NCI-H774 (cell line): ENCODE measurements at places on chromosomes 2 and 18.
A peak's percentile ranks its signal among the peaks of the same experiment; 100 is the strongest.

- no peak for DNase-seq
Observed at GRCh38 chr2:128799730-128800129, 481.1 kb upstream of the HS6ST1 start.

DNA sequence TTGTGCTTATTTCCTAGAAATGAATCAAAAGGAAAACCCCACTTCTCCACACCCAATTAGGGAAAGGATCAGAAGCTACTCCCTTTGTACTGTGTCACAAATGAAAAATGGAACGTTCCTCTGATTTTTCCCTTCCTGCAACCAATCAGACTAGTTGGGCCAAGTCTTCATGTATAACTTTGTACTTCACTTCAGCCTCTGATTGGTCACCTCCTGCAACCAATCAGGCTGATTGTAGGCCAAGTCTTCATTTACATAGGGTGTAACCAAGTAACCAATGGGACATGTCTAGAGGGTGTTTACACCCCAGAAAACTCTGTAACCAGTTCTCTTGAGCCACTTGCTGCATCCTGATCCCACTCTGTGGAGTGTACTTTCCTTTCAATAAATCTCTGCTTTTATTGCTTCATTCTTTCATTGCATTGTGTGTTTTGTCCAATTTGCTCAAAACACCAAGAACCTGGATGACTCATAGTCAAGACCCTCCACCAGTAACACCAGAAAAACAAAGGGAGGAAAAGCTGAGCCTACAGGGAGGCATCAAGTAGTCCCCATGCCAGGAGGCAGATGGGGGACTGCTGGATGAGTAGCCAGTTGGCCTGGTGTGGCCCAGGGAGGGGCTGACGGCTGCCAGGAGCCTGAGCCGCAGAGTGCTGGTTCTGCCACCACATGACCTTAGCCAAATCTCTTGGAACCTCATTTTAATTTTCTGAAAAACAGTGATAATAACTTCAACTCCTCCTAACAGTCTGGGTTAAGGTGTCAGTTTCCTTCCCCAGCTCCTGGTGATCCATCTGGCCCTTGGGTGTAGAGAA lies 46.1 kb downstream of the SOWAHC start:
- DNase-seq: no peak

- no peak for DNase-seq
Observed at GRCh38 chr18:36771245-36771644, 57.6 kb downstream of the TPGS2 start.

DNA sequence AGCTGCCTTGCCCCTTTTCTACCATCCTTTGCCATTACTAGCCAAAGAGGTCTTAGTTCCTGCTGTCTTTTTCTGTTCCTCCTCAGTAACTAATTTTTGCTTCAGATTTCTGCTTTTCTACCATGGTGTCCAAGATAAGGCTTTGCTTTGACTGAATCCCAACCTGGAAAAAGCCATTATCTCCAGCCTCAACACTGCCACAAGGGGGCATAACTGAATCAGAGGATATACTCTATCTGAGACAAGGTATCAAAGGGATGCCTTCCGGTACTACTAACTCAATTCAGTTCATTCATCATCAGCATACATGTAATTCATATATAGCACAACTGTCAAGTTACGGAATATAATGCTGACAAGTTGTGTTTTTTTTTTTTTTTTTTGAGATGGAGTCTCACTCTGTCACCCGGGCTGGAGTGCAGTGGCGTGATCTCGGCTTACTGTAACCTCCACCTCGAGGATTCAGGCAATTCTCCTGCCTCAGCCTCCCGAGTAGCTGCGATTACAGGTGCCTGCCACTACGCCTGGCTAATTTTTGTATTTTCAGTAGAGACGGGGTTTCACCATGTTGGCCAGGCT lies 11.4 kb downstream of the OSGEPL1 start:
- no peak for DNase-seq

GRCh38 chr2:79370976-79371538 lies 141.8 kb upstream of the CTNNA2 start:
- DNase-seq: no peak

GRCh38 chr18:21853775-21854552 lies 113.4 kb downstream of the MIB1 start:
- no peak for DNase-seq

GRCh38 chr2:174198846-174199564 lies 49.3 kb downstream of the OLA1 start:
- no peak for DNase-seq

GRCh38 chr2:73205611-73206010 lies 3.2 kb downstream of the NOTO start:
- DNase-seq: no peak

- no peak for DNase-seq
Observed at GRCh38 chr2:230908092-230908594, 16.9 kb downstream of the GPR55 start.

DNA sequence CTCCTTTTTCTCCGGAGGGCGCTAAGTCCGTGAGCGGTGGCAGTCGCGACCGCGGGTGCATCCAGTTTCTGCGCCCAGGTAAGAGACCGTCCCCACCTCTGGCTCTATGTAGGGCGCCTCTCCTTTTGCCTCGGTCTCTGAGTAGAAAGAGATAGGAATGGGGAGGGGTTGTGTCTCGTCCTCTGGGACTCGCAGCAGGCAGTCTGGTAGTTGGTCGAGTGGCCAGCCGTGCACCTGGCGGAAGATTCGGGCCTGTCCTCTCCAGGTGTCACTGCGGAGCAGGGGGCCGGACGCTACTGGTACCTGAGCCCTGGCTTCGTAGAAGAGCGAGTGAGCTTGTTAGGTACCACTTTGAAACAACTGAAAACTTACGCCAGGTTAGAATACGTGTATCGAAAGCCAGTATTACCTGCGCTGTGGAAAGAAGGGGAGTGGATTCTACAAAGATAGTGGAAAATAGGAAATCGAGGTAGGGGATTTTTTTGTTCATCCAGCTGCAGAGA lies 403 bp downstream of the MAP2 start:
- peak; percentile 39 for DNase-seq

- no peak for DNase-seq
Observed at GRCh38 chr2:238108423-238109183, 8.5 kb downstream of the ESPNL start.

- DNase-seq: no peak
Observed at GRCh38 chr18:10055125-10055750, 141.4 kb downstream of the VAPA start.

- no peak for DNase-seq
Observed at GRCh38 chr2:126448611-126449010, 207.3 kb upstream of the GYPC start.

DNA sequence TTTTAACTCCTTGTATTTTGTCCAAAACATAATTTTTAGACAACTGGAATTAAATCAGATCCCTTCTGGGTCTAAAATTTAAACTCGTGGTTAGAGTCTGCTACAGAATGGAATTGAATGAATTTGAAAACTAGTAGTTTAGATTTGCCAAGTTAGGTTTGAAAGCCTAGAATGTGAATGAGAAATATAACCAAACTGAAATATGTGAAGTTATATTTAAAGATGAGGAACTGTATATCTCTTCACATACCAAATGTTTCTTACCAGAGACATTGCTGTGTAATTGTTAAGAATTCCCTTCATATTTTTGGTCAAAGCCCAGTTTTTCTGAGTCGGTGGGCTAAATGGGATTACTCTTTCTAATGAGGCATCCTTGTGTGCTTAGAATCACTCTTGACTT lies 74.2 kb downstream of the LPIN1 start:
- DNase-seq: no peak

DNA sequence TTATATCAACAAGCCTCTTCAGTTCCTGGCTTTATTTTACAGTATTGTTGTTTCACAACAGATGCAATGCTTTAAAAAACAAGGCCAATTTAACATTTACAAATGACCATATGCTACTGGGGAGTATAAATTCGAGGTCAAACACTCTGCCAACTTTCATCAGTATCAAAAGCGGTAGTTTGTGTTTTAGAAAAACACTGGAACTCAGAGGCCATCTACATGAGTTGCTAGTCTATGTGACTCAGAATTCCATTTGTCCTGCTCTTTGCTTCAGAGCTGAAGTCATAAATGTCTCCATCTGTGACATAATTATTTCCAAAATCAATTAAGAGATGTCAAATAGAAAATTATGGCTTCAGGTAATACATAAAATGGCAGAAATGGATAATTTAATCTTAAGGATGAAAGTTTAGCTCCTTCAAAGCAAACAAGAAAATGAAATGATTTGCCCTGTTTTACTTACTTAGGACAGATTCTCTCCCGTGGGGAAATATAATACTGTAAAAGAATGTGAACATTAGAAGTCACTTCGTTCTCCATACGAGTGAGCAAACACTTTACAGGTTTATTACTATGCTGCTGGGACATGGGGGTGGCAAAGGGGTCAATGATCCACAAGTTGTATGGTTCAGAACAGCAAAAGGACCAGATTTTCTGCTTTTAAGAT lies 3.7 kb downstream of the MEX3C start:
- no peak for DNase-seq

GRCh38 chr2:201180010-201180409 lies 2.9 kb upstream of the CASP10 start:
- no peak for DNase-seq

DNA sequence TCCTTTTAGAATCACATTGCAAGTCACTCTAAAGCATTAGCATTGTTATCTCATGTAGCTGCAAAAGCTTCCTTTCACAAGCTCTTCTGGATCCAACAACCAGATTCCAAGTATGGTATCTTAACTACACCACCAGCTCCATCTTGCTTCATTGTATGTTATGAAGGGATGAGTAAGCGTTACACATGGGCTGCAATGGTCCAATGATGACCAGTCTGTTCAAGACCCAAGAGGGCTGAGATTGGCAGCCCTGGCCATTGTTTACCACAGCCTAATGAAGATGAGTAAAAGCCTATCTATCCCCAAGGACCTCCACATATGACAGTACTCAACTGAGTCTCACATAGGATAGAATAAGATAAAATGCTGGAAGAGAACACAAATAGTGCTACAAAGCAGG lies 6.3 kb downstream of the CFLAR start:
- no peak for DNase-seq

DNA sequence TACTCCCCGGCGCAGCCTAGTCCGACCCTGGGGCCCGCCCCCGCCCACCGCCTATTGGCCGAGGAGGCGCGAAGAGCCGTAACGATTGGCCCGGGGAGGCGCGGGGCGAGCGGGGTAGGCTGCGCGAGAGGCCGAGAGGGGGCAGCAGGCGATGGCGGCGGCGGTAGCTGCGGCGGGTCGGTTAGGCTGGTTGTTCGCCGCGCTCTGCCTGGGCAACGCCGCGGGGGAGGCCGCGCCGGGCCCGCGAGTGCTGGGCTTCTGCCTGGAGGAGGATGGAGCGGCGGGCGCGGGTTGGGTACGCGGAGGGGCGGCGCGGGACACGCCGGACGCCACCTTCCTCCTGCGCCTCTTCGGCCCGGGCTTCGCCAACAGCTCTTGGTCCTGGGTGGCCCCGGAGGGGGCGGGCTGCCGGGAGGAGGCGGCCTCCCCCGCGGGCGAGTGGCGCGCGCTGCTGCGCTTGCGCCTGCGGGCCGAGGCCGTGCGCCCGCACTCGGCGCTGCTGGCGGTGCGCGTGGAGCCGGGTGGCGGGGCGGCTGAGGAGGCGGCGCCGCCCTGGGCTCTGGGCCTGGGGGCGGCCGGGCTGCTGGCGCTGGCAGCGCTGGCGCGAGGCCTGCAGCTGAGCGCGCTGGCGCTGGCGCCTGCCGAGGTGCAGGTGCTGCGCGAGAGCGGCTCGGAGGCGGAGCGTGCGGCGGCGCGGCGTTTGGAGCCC lies at the start of gene CNNM3:
Gene CNNM3, plus strand, starts transcription at position 142 of the 709 bp plus-strand sequence. Its CDS starts 10 bp downstream, at position 152.
- DNase-seq: peak; percentile 92

DNA sequence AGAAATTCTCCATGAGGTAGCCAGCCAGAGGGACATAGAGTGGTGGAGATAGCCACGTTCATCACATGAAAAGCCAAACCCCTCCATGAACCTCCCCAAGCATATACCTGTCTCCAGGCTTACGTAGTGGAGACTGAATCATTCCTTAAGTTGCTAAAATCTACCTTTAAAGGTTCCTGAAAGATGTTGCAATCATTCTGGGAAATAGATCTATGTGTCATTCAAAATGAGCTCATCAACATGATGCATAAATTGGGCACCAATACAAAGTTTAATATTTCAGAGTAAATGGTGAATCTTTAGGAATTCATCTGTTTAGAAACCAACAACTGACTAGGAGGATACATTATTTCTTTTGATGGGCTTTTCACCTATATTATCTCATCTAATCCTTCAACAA lies 362.6 kb upstream of the ID2 start:
- no peak for DNase-seq

DNA sequence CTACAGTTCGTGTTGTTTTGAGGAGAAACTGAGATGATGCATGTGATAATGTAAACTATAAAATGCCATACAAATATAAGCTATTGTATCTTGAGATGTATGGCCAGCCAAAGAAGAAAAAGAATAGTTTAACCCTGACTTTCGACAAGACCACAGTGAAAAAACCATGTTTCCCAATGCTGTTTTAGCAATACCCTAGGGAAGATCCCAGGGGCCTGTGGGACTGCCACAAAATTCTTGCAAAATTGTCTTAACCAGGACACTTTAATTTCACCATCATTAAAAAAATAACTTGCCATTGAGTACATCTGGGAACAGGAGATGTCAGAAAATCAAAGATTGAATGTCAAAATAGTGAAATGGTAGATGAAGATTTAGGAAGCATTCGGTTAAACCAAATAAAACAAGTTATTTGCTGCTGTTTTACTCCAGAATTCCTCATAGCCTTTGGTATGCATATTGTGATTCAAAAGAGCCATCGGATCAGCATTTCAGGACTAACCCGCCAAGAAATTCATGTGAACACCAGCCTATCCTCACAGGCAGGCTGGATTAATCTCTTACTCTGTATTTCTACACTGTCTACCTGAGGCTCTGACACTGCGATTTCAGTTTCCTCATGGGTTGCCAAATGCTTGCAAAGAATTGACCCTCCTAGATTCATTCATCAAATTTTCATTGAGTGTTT lies 49.0 kb upstream of the SP3 start:
- no peak for DNase-seq

DNA sequence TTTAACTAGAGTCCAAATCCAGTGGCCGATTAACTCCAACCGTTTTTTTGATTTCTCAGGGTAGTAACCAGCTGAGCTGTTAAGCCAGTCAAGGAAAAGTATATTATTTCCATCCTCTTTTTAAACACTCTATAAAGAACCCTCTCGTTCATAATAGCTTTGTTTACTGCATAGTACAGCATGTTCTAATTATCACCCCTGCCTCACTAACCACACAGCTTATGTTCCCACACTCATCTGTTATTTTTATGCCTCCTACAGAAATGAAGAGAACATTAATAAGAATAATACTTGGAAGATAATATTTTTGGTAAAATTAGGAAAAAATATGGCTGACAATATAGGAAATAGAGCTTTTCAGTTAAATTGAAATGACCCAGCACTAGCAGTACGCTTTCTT lies 2132.8 kb upstream of the CELF4 start:
- DNase-seq: no peak

- DNase-seq: no peak
Observed at GRCh38 chr2:128438586-128438985, 119.9 kb upstream of the HS6ST1 start.
